Kidney tubule cell (primary cell): ENCODE measurements at places on chromosomes 13 and 19.

- peak; percentile 35 for DNase-seq
These were observed 61.5 kb upstream of the TDRD3 start for GRCh38 chr13:60335531-60335930.

DNA sequence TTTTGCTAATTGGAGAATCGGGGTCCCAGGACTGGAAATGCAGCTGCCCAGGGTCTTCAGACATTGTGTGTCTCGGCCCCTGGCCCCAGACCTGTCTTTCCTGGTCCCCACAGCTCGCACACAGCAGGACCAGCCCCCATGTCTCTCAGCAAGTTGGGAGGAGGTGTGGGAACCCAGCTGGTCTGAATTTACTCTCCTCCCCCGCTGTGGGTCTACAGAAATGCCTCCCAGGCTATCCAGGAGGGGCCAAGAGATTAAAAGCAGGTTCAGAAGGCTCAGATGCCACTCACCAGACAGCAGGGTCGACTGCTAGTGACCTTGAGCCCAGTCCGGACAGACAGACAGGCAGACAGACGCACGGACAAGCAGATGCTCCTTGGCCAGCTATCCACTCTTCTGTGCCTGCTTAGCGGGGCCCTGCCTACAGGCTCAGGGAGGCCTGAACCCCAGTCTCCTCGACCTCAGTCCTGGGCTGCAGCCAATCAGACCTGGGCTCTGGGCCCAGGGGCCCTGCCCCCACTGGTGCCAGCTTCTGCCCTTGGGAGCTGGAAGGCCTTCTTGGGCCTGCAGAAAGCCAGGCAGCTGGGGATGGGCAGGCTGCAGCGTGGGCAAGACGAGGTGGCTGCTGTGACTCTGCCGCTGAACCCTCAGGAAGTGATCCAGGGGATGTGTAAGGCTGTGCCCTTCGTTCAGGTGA lies at the start of gene DAND5:
DAND5 (plus strand) TSS at position 285 of the 697 bp plus-strand sequence; CDS start at position 370, 85 bp downstream.
- no peak for DNase-seq

DNA sequence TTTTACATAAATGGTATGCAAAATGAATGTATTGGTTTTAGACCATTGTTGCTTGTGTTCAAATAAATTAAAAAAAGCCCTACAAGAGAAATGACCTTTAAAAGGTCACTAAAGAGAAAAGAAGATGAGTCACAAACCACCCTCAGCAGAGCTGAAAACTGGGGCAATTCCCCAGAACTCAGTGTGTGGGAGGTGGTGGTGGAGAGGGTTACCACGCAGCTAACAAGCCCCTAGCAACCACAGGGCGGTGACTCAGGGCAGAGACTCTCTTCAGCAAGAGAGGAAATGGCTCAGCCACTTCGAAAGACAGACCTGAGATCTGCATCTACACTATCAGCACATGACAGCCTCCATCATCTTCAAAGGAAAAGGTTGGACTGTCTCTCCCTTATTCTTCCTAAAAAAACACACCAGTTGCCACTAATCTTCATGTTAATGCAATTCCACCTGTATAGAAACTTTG lies 29.4 kb upstream of the NDFIP2 start:
- peak; percentile 94 for DNase-seq

DNA sequence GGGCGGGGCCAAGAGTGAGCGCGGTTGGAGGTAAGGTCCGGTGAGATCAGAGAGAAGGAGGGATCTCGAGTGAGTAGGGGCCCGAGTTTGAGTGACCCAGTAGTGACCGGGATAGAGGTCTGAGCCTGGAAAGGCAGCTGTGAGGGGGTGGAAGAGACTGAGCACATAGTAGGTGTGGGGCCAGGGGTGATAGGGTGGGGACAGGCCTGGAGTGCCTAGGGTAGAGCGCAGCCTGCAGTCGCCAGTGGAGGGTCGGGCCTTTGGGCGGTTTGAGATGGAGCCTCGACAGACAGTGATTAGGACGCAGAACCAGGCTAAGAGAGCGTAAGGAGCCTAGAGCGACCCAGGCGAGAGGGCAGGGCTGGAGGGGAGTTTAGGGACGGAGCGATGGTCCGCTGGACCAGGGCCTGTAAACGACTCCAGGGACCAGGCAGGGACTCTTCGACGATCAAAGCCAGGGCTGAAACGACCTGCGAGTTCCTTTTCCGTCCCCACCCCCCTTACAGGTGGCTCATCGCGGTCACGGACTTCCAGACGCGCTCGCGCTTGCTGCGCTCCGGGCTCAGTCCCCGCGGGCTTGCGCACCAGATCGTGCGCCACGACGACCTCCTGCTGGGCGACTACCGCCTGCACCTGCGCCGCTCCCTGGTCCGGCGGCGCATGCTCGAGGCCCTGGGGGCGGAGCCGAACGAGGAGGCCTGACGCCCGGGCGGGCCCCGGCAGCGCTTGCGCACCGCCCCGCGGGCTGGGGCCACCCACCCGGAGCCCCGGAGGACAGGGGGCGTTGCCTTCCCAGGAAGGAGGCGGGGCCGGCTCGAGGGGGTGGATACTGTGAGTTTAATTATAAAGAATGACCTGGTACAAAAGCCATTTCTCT lies 9.4 kb downstream of the C19orf81 start:
- DNase-seq = peak; percentile 58

DNA sequence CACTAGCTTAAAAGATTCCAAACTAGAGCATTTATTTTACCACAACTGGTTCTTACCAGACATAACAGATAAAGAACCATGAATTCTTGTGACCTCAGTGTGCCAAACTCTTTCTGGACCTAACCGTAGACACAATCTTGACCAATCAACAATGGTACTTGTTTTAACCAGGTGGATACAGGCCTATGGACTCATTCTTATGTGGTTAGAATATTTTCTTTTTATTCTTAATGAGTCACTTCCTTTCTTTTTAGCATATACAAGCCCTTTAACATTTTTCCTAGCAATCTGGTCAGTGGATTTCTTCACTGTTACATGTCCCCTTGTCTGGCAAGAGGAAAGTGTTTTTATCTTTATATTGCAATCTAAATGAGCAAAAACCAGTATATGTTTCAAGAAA lies 792.1 kb upstream of the SPRY2 start:
- peak; percentile 15 for DNase-seq

DNA sequence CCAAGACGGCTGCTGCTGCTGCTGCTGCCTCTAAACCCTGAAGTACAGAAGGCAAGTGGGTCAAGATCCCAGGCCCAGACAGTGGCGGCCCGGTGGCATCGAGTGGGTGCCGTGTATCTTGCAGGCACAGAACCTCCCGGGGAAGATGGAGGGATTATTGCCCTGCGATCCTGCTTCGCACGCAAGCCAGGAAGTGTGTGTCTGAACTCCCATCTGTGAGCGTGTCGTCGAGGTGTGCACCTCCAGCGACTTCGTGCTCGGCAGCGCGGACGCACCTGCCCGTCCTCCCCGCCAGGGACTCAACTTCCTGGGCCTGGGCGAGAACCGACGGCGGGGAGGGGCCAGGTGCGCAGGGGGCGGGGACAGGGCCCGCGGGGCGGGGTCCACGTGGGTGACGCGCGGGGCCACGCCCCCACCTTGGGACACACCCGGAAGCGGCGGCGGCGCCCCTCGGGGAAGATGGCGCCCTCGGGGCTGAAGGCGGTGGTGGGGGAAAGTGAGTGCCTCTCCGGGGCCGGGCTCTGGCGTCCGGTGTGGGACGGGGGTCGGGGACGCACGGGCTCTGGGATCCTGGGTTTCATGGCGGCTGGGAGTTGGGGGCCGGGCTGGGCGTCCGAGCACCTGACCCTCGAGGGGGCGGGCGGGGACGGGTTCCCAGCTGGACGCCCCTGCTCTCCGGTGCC lies at the start of gene STXBP2:
STXBP2 (plus strand) TSS at position 420 of the 683 bp plus-strand sequence; CDS start at position 460, 40 bp downstream.
- DNase-seq = peak; percentile 88

DNA sequence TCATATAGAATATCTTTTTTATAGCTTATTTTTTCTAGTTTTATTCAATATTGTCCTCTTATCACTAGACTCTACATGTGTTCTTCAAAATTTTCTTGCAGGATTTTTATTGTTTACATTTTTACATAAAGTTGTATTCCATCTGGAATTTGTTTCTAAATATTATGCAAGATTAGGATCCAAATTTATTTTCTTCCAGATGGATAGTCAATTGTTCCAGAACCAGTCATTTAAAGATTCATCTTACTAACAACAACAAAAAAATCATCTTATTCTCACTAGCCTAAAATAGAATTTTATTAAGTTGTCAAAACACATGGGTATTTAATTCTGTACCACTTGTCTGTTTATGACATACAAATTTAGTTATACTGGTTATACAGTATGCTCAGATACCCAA lies 390.4 kb upstream of the GPC6 start:
- no peak for DNase-seq

- DNase-seq = no peak
These were observed 336.3 kb downstream of the UQCRFS1 start for GRCh38 chr19:28876609-28877123.

- DNase-seq = peak; percentile 59
These were observed 3.3 kb upstream of the RGL3 start for GRCh38 chr19:11422163-11423065.

- DNase-seq = no peak
These were observed 1.1 kb downstream of the APC2 start for GRCh38 chr19:1450735-1451731.

DNA sequence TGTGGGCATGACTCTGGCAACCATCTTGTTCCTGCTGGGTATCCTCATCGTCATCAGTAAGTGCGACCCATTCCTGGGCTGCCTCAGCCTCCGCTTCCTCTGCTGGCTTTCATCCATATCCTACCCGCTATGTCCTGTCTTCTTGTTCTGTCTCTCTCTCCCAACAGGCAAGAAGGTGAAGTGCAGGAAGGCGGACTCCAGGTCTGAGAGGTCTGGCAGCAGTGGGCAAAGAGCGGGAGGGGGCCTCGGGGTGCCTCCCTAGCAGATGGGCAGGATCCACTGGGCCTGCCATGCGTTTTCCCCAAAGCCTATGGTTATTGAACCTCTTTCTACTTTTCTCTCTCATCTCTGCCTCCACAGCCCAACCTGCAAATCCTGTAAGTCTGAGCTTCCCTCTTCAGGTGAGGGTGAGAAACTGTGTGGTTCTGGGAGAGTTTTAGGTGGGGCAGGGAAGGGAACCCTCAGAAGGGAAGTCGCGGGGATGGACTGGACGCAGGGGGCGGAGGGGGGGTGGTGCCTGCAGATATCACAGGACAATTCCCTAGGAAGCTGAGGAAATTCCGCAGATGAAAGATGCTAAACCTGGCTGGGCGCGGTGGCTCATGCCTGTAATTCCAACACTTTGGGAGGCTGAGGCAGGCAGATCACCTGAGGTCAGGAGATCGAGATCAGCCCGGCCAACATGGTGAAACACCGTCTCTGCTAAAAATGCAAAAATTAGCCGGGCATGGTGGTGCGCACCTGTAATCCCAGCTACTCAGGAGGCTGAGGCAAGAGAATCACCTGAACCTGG lies 3.1 kb upstream of the FXYD5 start:
- no peak for DNase-seq

DNA sequence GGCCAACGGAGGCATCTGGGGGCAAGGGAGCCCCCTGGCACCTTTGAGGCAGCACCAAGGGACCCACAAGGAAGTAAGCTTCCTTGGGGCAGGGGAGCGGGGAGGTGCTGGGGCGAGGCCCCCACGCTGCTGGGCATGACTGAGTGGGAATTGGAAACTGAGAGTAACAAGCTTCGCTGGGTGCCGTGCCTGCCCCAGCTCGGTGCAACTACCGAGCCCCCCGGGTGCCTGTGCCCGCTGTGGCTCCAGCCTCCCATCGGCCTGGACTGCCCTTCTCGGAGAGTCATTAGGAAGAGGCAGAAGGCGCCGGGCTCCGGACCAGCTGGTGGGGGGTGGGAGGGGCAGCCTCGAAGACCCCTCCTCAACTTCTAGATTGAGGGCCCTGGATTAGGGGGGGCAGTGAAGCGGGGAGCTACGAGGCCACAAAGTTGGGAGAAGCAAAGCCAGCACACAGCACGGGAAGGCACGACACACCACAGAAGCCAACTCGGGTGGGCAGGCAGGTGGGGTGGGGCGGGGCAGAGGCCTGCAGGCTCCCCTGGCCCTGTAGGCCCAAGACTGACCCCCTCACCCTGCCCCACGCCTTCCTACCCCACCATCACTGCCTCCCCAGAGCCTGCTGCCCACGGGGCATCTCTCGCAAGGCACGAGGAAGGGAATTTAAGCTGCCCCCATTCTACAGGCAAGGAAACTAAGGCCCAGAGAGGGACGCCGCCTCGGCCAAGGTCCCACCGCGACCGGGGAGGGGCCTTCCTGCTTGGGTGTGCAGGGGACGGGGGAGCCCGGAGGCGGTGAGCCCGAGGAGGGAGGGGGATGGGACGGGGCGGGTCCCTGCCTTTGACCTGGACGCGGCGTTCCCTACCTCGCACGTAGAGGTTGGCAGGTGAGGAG lies 83.2 kb downstream of the PTPRS start:
- no peak for DNase-seq

DNA sequence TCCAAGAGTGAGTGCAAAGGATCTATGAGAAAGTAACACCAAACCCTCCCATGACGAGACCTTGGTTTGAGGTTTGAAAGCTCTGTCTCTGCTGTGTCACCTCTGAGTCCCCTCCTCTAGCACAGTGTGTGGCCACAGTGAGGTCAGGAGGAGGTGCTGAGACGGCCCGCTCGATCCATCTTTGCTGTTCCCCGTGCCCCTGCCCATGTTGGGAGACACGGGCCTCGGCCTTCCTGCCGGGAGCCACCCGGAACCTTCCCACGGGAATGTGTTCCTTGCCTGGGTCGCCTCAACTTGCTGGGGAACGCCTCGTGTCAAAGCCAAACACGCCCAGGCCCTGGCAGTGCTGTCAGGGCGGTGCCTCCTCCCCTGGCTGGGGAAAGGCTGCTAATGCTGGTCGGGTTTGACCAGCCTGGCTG lies 10.1 kb downstream of the NANOS3 start:
- no peak for DNase-seq

DNA sequence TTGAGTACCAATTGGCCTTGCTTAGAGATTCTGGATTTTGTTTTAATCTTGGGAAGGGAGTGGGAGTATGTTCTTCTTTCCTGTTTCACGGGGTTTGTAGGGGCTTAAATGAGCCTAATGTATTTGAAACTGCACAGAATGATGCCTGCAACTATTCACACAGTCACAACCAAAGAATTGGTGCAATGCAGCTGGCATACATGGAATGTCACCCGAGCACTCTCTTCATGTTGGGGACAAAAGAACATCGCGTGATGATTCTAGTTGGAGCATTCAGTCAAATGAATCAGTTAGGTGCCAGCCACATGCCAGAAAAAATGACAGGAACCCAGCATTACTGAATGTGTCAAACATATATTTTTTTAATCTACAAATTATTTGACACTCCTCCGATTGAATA lies 22.1 kb downstream of the STARD13 start:
- peak; percentile 42 for DNase-seq

GRCh38 chr13:46947425-46948191 lies 50.8 kb upstream of the HTR2A start:
- DNase-seq = no peak

GRCh38 chr19:38740257-38740592 lies 4.0 kb downstream of the CAPN12 start:
- DNase-seq = no peak

GRCh38 chr13:28653111-28653510 lies 5.8 kb upstream of the POMP start:
- no peak for DNase-seq

GRCh38 chr19:44808463-44809371 lies at the start of gene BCAM:
TSS of gene BCAM (plus strand) at chr19:44809103. CDS start at chr19:44809125, 22 bp downstream.
- peak; percentile 68 for DNase-seq

DNA sequence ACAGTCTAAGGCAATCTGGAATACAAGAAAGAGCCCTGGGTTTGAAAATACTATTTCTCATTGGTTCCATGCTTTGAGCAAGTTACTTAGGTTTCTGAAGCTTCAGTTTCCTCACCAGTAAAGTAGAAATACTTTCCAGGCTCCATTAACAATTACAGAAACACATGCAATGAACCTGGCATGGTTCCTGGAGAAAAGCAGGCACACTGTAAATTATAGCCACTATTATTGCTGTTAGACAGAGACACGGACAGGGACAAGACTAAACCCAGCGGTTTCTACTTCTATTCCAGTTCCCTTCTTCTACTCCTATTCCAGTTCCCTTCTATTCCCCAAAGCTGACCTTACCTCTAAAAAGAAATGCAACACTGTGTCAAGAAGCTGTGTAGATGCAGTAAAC lies 41.2 kb downstream of the MIPEP start:
- DNase-seq = no peak
